MG63 (cell line): ENCODE measurements at places on chromosomes 6 and 20. TPM values are rescaled to one million over a fixed set of nuclear protein-coding genes. Genes with fewer than 3 reads are reported as not detected.

- DNase-seq, result no peak
Measured at GRCh38 chr6:42745083-42745639, 742 bp downstream of the TBCC start.

DNA sequence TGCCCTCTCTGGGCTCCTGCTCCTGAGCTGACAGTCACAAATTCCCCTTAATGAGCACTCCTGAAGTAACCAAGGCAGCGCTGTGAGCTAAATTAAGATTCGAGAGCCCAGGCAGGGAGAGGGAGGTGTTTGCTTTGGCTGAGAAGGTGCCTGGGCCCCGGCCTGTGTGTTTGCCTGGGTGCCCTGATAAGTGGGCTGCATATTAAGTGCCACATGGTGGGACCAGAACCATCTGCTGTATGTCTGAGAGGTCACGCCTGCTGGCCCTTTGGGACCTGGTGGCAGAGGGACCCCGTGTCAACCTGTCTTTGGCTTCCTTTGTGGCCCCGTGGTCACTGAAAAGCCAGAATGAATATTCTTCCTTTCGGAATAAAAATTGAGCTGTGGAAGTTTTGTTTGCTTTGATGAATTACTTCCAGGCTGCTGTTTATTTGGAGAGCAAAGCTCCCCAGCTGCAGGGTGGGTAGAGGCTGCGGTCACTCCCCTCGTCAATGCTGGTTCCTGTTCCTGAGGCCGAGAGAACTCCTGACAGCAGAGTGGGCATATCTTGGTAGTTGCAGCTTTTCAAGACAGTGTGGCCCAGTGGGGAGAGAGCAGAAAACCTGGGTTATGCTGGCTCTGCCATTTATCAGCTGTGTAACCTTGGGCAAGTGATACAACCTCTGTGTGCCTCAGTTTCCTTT lies 17.5 kb upstream of the KCNK16 start:
- DNase-seq, result no peak

DNA sequence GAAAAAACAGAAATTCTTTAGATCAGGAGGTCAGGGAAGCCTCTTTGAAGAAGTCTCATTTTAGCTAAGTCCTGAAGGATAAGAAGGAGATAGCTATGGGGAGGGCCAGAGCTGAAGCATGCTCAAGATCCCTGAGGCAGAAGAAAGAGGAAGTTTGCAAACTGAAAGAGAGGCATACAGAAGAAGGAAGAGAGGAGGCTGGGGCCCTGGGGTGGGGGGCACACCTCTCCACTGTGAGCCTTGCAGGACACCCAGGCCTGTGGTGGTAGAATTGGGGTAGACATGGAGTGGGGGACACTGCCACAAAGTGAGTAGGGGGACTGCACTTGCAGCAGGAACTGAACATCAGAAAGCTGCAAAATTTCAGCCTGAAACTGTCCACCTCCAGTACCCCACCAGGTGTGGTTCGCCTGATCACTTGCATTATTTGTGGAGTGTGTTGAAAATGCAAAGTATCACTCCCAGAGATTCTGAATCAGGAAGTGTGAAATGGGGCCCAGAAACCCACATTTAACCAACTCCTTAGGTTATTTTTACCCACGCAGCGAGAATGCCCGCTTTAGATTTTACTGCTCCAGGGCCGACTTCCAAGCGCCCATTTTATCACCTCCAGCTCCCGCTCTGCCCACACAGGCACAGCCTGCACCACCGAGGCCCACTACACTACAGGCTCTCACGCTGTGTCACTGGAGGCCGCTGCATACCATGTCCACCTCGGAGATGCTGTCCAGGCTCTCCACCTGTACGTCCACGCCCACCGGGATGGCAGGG lies 44.0 kb downstream of the GABRR2 start:
- DNase-seq, result no peak

PEX6 gene
- 17.7 and 33.5 TPM in 2 replicates for total RNA-seq

- DNase-seq, result no peak
Measured at GRCh38 chr6:158414851-158415262, 102.6 kb downstream of the TULP4 start.

DNA sequence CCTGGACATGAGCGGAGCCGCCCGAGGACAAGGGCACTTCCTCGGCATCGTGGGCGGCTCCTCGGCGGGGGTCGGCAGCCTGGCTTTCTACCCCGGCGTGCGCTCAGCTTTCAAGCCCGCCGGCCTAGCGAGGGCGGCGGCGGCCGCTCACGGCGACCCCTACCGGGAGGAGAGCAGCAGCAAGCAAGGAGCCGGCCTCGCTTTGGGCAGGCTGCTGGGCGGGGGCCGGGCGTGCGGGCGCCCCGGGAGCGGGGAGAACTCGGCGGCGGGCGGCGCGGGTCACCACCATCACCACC lies 6.7 kb downstream of the PRDM13 start:
- peak; percentile 58 for DNase-seq

- no peak for DNase-seq
Measured at GRCh38 chr6:5351552-5352210, 90.4 kb downstream of the FARS2 start.
